ENCODE measurements at places on chromosomes 16 and 17. TPM values are rescaled to one million over a fixed set of nuclear protein-coding genes. Genes with fewer than 3 reads are reported as not detected.

- H3K4me3 ChIP-seq, result no peak overlapping the region
- no peak overlapping the region for H3K27ac ChIP-seq
- DNase-seq, result no peak
- peaks cover 13% of the 10 kb centered on the region for H3K36me3 ChIP-seq
- H3K27me3 ChIP-seq, result no peaks in the 10 kb centered on the region
Observed at GRCh38 chr16:2074071-2074470, 26.3 kb downstream of the TSC2 start.

DNA sequence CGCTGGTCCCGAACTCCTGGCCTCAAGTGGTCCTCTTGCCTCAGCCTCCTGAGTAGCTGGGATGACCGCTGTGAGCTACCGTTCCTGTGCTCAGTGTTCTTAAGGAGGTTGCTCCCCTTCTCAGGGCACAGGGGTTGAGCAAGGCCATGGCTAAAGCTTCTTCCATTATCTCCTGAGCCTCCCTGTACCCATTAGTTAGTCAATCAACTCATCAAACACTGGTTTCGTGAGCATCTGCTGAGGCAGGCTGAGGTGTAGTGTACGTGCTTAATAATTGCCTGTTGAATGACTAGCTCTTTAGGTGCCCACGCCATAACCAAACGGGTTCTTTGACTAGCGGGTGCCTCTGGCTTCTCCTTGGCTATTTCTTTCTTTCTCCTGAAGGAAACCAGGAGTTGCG lies 11.7 kb downstream of the SGCA start:
- no peak overlapping the region for H3K4me3 ChIP-seq
- DNase-seq, result no peak
- H3K36me3 ChIP-seq, result no peaks in the 10 kb centered on the region
- H3K27ac ChIP-seq, result no peak overlapping the region
- peaks cover 18% of the 10 kb centered on the region for H3K4me1 ChIP-seq
- peaks cover 19% of the 10 kb centered on the region for H3K27me3 ChIP-seq

ABCC6 gene
- total RNA-seq, result not detected

C17orf107 gene
- total RNA-seq, result 1.8 TPM

Measured in activated T-helper 1 cell treated with anti-CD3 and anti-CD28 coated beads, Interleukin-12 subunit alpha, Interleukin-12 subunit beta, Interleukin-2, Interleukin-4 antibody, amounts not matched to agents 30 ng/mL and 10 ng/mL and 1 ng/mL, durations not matched to agents 14 hours and 24 hours and 36 hours (primary cell).